Fibroblast of pulmonary artery (primary cell): ENCODE measurements at places on chromosomes 4 and X.
A peak's percentile ranks its signal among the peaks of the same experiment; 100 is the strongest.

GRCh38 chr4:41535911-41536371 lies 2.0 kb upstream of the LIMCH1 start:
- DNase-seq: peak; percentile 44

DNA sequence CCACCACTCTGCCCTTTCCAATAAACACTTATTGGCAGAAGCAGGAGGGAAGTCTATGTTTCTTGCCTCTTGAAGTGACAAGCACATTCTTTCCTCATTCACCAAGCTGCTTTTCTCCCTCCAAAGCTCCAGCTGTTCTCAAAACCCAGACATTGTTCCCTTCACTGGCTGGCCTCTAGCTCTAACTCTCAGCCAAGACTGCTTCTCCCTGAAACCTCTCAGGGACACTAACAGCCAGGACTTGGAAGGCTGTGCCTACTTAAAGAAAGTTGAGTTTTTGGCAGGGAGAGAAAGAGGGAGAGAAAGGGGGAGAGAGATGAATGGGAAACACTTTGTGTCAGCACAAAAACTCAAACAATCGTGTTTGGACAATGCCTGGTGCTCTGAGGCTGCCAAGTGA lies 99.5 kb downstream of the COX18 start:
- peak; percentile 68 for DNase-seq

GRCh38 chrX:138897621-138898492 lies 186.3 kb upstream of the FGF13 start:
- no peak for DNase-seq

DNA sequence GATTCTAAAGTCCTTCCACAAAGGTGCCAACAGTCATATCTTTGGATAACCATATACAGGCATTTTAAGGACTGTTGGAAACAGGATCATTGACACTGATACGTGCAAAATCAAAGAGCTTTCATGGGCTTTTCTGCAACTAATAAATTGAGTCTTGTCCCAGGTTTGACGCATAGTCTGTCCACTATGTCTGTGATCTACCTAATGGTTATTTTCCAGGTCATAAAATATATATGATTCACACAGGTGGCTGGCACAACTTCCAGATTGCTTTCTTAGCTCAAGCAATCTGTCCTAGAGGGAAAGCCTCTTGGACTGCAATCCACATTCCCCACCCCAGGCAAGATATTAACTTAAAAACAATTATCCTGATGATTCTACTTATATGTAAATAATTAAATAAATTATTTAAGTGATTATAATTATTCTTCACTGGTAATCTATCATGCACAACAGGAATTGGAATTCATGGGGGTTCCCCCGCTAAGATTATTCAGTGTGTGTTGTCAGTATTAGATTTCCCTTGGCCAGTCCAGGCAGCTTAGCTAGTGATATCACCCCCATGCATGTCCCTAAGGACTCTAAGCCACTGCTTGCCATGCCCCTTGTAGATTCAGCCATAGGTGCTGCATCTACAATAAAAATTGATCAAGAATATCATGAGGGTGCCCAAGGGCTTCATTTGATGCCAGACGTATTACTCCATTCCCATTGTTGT lies 97.8 kb downstream of the TLL1 start:
- DNase-seq: no peak

GRCh38 chrX:29308726-29309125 lies 721.5 kb downstream of the IL1RAPL1 start:
- no peak for DNase-seq

DNA sequence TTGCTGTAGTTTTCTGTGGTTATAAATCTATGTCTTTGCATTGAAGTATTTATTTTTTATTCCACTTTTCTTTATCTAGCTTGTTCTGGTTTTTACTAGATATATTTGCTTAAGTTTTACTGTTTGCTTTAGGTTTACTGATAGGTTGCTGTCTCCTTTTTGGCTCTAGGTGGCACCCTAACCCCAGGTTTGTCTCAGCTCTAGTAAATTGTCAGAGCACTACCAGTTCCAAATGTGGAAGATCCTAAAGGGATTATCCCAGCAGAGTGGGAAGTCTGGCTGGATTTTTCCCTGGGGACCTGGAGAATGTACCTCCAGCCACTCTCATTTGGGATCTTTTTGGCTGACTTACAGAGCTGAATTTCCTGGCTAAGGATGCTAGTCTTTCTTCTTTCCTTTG lies 106.1 kb downstream of the PBDC1 start:
- DNase-seq: peak; percentile 64

DNA sequence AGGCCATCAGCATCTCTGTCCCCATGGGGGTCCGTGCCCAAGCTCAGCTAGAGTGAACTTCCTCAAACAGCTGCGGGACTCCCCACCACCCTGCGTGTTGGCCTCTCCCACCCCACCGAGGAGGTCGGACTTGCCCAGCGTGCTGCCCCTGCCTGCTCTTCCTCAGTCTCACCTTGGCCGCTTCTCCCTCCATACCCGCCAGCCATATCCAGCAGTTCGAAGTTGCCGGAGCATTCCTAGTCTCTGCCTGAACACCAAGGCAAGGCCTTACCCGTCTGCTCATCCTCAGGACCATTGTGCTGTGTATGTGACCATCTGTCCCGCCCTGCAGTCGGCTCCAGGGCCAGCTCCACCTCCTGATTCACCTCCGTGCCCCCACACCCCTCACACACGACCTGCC lies 84.5 kb downstream of the WFS1 start:
- no peak for DNase-seq

DNA sequence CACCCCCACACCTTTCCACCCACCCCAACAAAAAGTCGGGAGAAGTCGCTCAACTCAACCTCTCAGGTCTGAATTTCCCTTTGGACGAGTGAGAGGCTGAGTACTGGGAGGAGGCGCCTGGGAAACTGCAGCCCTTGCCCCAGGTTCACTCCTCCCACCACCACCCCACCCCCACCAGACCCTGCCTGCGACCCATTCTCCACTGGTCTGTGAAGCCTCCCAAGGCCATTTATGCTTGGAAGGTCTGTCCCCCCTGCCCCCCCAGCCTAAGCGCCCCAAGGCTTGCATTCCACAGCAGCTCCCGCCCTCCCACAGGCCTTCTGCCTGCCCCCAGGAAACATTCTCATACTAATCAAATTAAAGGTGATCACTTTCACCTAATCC lies 27.2 kb downstream of the ELF4 start:
- no peak for DNase-seq

- no peak for DNase-seq
Measured at GRCh38 chr4:144547678-144548298, 98.2 kb upstream of the HHIP start.

DNA sequence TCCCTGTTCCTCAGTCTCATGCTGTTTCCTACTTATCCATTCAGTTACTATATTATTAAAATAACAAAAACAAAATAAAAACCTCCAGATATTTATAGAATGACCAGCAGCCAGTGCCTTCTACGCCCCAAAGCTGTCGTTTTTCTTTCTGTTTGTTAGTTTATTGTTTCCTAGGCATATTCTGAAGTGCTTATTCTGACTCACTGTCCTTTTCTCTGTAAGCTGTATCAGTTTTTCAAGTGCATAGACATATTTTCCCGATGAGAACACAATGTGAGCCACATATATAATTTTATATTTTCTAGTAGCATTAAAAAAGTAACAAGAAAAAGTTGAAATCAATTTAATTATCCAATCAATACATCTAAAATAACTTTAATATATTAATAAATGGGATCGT lies 2158.6 kb upstream of the TENM3 start:
- no peak for DNase-seq

GRCh38 chrX:100768679-100769338 lies 36.9 kb upstream of the SYTL4 start:
- peak; percentile 74 for DNase-seq

DNA sequence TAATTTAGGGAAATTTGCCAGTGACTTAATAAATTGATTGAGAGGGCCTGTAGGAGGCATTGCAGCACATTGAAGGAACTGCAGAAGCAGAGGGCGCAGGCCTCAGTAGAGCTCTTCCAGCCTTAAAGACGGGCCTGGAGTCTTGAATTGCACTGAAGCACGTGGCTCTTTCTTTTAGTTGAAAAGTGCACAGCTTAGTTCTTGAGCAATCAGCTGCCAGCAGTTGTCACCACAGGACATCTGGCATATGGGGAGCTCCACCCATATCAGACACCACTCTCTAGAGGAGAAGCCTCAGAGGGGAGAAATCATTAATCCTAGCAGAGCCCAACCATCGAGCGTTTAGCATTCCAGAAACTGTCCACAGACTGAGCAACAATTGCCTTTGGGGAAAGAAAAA lies 16.0 kb upstream of the FGF16 start:
- DNase-seq: peak; percentile 38

DNA sequence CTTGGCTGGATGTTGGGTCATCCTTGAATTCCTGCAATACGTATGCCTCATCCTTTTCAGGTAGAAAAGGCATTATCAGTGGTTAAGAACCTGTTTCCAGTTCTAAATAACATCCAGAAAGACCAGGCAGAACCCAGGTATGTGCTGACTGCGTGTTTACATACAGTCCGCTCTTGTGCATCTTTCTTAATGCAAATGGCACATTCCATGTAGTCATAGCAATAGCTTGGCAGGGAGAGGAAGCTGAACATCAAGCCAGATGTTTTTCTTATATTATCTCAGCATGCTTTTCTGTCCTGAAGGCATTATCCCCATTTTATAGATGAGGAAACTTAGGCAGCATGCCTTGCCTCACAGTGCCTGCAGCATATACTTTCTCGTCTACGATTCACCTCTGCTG lies 2.1 kb downstream of the DCLK2 start:
- DNase-seq: no peak

DNA sequence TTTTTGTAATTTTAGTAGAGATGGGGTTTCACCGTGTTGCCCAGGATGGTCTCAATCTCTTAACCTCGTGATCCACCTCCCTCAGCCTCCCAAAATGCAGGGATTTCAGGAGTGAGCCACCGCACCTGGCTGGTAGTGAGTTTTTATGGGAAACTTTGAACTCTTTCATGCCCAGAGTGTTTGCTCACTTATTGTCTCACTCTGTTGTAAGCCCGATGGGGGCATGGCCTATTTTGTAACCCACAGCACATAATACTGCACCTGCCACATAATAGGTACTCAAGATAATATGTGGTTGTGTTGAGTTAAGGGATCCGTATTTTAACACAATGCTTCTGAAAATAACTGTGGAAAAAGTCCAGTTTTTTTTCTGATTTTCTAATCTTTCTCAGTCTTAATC lies 109.6 kb upstream of the GIMD1 start:
- no peak for DNase-seq

DNA sequence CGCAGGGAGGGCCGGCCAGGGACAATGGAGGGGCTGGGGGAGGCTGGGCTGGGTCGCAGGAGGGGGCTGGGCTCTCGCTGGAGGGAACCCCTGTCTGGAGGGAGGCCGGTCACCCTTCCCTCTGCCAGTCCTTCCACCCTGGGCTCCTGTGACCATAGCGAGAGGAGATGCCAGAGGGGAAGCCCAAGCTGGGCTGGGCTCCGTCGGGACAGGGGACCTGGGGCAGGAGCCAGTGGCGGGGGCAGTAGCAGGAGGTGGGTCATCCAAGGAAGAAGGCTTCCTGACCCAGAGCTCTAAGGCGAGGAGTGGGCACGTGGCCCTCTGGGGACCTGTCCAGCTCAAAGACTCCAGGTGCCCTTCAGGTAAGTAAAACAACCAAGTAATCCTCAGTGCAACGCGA lies 16.9 kb downstream of the CTAG1B start:
- no peak for DNase-seq
